ENCODE measurements at places on chromosomes 2 and 18. TPM values are rescaled to one million over a fixed set of nuclear protein-coding genes. Genes with fewer than 3 reads are reported as not detected.

The HADHA gene
- 174 TPM for total RNA-seq

The GRP gene
- not detected for total RNA-seq

The CFAP65 gene
- total RNA-seq, result not detected

The APOB gene
- not detected for total RNA-seq

The FBXO15 gene
- 0.49 TPM for total RNA-seq
